ENCODE measurements at places on chromosomes 16 and 17.

DNA sequence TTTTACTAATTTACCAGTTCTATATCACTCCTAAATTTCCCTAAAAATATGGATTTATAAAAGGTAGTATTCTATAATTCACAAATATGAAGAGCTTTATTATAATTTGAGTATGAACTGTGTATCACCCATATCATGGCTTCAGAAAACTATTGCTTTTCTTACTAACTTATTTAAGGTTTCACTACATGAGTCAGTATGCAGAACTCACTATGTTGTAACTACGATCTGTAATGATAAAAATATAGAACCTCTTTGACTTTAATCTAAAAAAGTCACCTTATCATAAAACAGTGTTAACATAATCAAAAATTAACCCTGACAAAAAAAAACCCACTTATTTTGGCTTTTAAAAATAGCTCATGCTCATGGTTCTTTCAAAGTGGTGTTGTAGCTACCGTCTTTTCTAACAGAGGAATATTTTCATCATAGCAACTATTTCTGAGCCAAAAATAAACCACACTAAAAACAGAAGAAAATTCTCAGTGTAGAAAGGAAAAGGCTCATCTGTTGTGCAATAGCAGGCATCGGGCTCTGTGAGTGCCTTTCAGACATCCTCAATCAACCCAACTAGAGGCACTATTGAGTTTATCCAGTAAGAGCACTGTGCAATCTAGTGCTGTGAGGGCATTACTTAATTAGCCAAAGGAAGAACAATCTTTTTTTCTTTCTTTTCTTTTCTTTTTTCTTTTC lies 42.1 kb downstream of the ITGAM start:
- no peak for DNase-seq

GRCh38 chr16:67155295-67156142 lies 4.2 kb downstream of the TRADD start:
- peak; percentile 27 for DNase-seq

GRCh38 chr17:47785538-47786123 lies 36.0 kb downstream of the OSBPL7 start:
- DNase-seq: no peak

DNA sequence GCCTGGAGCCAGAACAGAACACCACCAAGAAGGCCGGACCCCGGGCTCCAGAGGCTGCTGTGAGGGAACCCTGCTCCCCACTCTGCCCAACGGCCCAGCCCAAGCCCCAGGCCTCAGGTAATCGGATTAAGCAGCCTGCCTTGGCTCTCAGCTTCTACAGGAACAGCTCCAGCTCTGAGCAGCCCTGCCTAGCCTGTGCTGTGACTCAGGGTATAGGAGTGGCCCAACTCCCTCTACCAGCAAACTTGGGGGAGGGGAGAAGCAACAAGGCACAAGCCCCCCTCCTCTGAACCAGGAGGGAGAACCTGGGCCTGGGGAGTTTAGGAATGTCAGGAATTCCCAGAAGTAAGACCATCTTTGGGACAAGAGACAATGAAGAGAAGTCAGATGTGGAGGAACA lies 849 bp upstream of the SOX15 start:
- no peak for DNase-seq

DNA sequence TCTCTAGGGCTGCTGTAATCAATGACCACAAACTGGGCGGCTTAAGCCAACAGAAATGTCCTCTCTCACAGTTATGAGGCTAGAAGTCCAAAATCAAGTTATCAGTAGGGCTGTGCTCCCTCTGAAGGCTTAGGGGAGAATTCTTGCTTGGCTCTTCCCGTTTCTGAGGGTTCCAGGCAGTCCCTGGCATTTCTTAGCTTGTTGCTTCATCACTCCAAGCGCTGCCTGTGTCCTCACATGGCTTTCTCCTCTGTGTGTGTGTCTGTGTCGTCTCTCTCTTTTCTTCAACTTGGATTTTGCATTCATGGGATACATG lies 13.7 kb upstream of the CDC42EP4 start:
- DNase-seq: no peak

DNA sequence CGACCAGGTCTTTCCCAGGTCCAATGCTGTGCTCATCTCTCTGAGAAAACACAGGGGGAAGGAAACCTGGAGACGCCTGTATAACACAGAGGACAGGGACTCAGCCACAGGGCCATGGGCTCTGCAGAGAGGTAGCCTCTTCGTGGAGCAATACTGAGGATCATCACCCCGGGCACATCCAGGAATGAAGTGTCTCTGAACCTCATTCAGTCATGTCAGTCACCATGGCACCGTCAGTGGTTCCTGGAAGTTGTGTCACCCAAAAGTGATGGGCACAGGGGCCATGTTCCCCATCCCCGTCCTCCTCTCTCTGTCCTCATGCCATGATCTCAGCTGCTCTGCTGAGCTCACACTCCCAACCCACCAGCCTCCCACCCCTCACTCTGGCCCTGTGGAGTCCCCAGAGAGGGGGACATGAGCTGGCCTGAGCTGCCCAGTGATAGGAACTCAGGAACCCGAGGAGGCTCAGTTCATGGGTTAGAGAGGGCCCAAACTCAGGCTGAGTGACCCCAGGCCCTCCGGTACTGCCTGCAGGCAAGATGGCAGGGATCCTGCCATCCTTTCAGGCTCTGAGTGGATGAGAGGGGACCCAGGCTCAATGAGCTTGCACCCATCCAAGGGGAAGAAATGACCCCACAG lies 53.4 kb downstream of the PITPNM3 start:
- no peak for DNase-seq

DNA sequence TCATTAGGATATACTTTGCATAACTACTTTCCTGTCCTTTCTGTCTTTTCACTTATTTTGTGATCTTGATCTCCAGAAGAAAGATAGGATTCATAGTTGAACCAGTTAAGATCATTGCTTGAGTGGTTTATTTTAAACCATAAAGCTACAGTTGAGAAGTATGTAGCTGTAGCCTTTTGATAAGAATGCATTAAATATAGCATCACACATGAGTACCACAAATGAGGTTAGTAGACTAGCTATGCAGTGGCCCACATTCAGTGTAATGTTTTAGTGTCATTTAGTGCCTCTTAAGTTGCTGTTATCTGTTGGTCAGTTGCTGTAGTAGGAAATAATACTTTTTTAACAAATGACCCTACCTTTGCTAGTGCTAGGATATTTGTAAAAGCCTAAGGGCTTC lies 1.3 kb downstream of the NLK start:
- no peak for DNase-seq

- no peak for DNase-seq
These were observed 30.3 kb upstream of the ADORA2B start for GRCh38 chr17:15914400-15915170.

- DNase-seq: no peak
These were observed 461.7 kb upstream of the HSBP1 start for GRCh38 chr16:83345846-83346640.

GRCh38 chr17:55478971-55479370 lies 32.3 kb downstream of the SMIM36 start:
- no peak for DNase-seq

Data from RCC 7860 (cell line).